ENCODE measurements at places on chromosomes 5 and 9.

DNA sequence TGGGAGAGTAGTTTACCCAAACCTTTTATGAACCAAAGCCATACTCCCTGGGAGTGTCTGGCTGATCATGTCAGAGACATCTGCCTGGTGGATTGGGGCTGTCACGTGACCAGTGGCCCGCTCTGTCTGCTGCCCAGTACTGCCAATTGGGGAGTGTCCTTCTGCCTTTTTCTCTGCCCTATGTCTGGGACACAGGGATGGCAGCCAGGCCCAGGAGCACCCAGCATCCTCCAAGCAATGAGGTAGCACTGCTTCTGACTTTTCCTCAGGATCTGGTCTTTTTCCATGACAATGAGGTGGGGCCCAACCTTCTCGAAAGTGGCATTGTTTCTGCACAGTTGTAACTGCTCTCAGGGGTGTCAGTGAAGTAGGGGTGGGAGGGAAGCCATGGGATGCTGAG lies 21.8 kb downstream of the DAPK1 start:
- no peak for DNase-seq

DNA sequence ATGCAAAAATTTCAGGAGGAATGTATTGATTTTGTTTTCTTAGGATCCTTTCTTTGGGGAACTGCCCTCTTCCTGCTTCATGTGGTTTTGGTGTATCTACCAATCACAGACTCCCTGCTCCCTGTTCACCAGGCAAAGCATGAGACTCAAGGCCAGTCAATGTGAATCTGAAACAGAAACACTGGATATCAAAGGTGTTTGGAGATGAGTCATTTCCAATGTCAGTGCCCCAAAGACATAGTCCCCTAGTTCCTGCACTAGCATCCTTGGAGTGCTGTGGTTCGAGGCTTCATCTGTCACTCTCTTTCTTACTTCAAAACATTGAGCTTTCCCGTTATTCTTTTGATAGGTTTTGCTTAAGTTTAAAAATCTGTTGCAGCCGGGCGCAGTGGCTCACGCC lies 8.1 kb downstream of the PPP3R2 start:
- no peak for DNase-seq

GRCh38 chr5:89983216-89983615 lies 426.3 kb downstream of the CETN3 start:
- no peak for DNase-seq

DNA sequence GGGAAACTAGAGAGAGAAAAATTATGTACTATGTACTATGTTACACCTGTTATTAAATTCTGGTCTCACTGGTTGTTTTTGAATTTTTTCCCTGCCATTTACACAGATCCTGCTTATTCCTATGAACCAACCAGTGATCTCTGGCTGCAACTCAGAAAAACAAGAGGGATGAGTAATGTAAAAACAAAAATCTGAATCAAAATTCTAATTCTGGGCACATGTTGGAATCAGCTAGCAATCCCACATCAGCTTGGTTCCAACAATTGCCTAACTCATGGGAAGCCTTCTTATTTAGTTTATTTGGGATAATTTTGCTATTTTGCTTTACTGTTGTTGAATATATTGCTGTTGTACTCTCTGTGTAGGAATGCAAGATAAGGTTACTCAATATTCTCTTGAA lies 78.3 kb downstream of the PLK2 start:
- DNase-seq: no peak

GRCh38 chr9:80787636-80788035 lies 901.7 kb downstream of the TLE1 start:
- DNase-seq: no peak

GRCh38 chr9:113421726-113422125 lies 11.2 kb downstream of the C9orf43 start:
- DNase-seq: no peak
